Heart right ventricle (tissue), 16 donors: ENCODE measurements at places on chromosomes 16 and 17. TPM values are rescaled to one million over a fixed set of nuclear protein-coding genes. Genes with fewer than 3 reads are reported as not detected.

- no peak overlapping the region for H3K27ac ChIP-seq
- no peaks in the 10 kb centered on the region for H3K4me1 ChIP-seq
- no peak for DNase-seq
- no peaks in the 10 kb centered on the region for H3K27me3 ChIP-seq
Observed at GRCh38 chr17:10270258-10270657, 71.9 kb upstream of the GAS7 start.

DNA sequence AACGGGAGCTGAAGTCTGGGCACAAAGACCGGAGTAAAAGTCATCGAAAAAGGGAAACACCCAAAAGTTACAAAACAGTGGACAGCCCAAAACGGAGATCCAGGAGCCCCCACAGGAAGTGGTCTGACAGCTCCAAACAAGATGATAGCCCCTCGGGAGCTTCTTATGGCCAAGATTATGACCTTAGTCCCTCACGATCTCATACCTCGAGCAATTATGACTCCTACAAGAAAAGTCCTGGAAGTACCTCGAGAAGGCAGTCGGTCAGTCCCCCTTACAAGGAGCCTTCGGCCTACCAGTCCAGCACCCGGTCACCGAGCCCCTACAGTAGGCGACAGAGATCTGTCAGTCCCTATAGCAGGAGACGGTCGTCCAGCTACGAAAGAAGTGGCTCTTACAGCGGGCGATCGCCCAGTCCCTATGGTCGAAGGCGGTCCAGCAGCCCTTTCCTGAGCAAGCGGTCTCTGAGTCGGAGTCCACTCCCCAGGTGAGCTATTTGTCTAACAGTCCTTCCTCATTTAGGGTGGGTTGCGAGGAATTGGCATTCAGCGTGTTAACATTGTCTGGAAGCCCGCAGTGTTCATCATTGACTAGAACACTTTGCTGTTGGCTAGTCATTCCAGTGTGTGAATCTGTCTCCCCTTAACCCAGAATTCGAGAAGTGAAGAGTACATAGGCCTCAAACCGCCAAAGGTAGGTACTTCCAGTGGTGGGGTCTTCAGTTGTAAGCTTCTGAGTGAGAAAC, 1.5 kb downstream of the CDK12 start:
- H3K4me3 ChIP-seq: peak overlapping the region; percentile 97
- peaks cover 23% of the 10 kb centered on the region for H3K4me1 ChIP-seq
- H3K36me3 ChIP-seq: peaks cover 15% of the 10 kb centered on the region
- H3K27me3 ChIP-seq: no peaks in the 10 kb centered on the region

DNA sequence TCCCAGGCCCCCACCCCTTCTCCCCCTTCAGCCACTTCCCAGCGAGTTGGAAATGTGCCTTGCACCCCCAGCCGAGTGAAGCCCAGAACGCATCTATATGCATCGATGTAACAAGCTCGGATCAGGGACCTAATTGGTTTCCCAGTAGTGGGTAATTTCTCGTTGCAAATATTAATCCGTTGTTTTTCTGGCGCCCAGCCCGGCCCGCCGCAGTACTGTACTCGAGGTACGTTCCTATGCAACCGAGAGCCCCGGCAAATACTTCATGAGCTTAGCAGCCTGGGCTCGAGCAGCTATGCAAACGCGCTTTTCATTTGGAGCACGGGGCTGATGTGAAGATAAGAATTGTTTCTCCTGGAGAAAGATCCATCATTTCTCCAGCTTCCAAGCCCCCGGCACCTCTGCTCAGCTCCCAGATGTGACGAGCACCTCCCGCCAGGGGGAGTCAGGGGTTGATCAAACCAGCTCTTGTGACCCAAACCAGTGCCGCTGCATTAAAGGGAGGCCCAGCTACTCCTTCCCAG, 229.8 kb downstream of the KATNIP start:
- H3K4me1 ChIP-seq: no peaks in the 10 kb centered on the region
- DNase-seq: no peak
- no peaks in the 10 kb centered on the region for H3K36me3 ChIP-seq
- no peak overlapping the region for H3K27ac ChIP-seq
- H3K27me3 ChIP-seq: peaks cover 8% of the 10 kb centered on the region

The NPIPA2 gene
- total RNA-seq: 1.1 TPM

- peaks cover 20% of the 10 kb centered on the region for H3K4me1 ChIP-seq
- H3K27ac ChIP-seq: peak overlapping the region; percentile 60
- H3K4me3 ChIP-seq: peak overlapping the region; percentile 39
- no peaks in the 10 kb centered on the region for H3K36me3 ChIP-seq
Observed at GRCh38 chr16:4053301-4053845, 62.9 kb downstream of the ADCY9 start.

- H3K27ac ChIP-seq: no peak overlapping the region
- no peak for DNase-seq
- H3K4me1 ChIP-seq: peaks cover 4% of the 10 kb centered on the region
- H3K27me3 ChIP-seq: peaks cover 70% of the 10 kb centered on the region
- no peaks in the 10 kb centered on the region for H3K36me3 ChIP-seq
Observed at GRCh38 chr17:37737081-37737480, 7.8 kb downstream of the HNF1B start.

GRCh38 chr17:48127371-48128051, 19.9 kb downstream of the SNX11 start:
- DNase-seq: no peak
- no peaks in the 10 kb centered on the region for H3K4me1 ChIP-seq
- H3K27ac ChIP-seq: no peak overlapping the region
- no peak overlapping the region for H3K4me3 ChIP-seq
- H3K36me3 ChIP-seq: peaks cover 12% of the 10 kb centered on the region
- no peaks in the 10 kb centered on the region for H3K27me3 ChIP-seq

The HGS gene
- 35.5 TPM for total RNA-seq

DNA sequence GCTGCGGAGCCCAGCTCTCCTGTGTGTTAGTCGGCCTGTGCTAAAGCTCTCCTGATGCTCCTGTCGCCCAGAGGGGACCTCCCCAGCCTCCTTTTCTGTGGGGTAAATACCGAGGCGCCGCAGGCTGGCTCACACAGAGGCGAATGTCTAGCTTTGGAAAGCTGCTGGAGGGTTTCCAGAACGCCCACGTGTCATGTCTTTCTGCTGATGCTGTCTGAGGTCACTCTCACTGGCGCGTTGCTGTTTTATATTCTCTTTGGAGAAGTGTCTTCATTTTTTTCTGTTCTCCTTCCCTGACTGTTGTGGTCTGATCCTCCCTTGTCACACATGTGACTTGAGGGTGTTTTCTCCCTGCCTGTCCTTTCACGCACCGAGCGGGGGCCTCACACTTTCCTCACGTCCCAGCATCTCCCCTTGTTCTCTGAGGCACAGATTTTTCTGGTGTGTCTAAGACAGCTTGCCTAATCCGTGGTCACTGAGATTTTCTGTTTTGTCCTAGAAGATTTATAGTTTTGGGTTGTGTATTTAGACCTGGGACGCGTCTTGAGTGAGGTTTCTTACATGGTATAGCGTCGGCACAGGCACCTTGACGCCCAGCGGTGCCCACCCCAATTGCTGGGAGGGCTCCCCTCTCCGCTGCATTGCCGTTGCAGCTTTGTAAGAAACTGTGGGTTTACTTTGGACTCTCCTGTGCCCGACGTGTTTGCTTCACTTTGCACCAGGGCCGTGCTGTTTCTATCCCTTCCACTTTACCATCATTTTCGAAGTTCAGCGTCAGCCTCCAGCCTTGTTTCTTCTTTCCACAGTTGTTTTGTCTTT, 92.1 kb upstream of the ZNF750 start:
- peak; percentile 77 for DNase-seq
- no peaks in the 10 kb centered on the region for H3K27me3 ChIP-seq
- no peaks in the 10 kb centered on the region for H3K4me1 ChIP-seq
- H3K27ac ChIP-seq: peak overlapping the region; percentile 36
- H3K36me3 ChIP-seq: no peaks in the 10 kb centered on the region

GRCh38 chr16:89946515-89946914, 2.0 kb upstream of the DEF8 start:
- no peak for DNase-seq
- H3K27me3 ChIP-seq: peaks cover 6% of the 10 kb centered on the region
- H3K27ac ChIP-seq: no peak overlapping the region

- H3K27ac ChIP-seq: peak overlapping the region; percentile 63
- no peak overlapping the region for H3K4me3 ChIP-seq
- no peaks in the 10 kb centered on the region for H3K36me3 ChIP-seq
Observed at GRCh38 chr17:1720856-1721386, 3.6 kb upstream of the WDR81 start.

DNA sequence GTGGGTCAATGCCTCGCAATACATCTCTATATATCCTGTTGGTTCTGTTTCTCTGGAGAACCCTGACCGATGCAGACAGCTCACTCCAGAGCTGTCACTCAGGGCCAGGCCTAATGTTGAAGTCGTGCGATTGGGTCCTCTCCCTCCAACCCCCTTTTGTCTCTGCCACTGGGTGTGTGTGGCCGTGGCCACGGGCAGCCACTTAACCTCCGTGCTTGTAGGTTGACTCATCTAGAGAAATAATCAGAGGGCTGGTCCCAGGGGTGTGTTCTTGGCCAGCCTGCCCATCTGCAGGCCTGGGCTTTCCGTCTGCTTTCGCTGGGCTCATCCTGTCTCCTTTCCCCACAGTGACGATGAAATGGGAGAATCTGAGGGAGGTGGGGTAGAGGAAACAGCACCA, 7.4 kb downstream of the ADAD2 start:
- no peak overlapping the region for H3K27ac ChIP-seq
- H3K36me3 ChIP-seq: no peaks in the 10 kb centered on the region
- no peaks in the 10 kb centered on the region for H3K4me1 ChIP-seq
- H3K27me3 ChIP-seq: no peaks in the 10 kb centered on the region

DNA sequence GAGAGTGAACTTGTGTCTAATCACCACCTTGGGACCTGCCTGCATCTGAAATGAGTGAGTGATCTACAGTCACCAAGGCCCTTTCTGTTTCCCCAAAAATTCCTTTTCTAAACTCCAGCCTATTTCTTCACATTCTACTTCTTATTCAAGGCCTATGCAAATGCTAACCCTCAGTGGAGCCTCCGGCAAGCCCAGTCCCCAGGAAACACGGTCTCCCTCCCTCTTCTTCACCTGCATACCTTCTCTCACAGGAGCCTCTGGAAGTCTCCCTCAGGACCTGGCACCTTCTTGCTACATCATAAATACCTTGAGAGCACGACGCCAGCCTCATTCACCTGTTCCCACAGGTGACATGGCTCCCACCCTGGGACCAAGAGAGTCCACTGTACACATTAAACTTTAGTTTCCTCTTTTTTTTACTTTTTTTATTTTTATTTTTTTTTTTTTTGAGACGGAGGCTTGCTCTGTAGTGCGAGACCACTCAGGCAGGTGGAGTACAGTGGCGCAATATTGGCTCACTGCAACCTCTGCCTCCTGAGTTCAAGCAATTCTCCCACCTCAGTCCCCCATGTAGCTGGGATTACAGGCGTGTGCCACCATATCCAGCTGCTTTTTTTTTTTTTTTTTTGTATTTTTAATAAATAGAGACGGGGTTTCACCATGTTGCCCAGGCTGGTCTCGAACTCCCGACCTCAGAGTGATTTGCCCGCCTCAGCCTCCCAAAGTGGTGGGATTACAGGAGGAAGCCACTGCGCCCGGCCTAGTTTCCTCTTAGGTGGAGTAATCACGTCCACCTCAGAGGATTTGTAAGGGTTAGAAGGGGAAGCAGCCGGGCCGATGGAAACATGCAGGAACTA, 97.3 kb downstream of the ANKRD11 start:
- H3K4me3 ChIP-seq: no peak overlapping the region
- DNase-seq: no peak
- H3K27ac ChIP-seq: no peak overlapping the region
- H3K4me1 ChIP-seq: peaks cover 42% of the 10 kb centered on the region

- DNase-seq: peak; percentile 30
- H3K4me3 ChIP-seq: peak overlapping the region; percentile 72
- no peaks in the 10 kb centered on the region for H3K27me3 ChIP-seq
- peaks cover 53% of the 10 kb centered on the region for H3K4me1 ChIP-seq
- peaks cover 49% of the 10 kb centered on the region for H3K36me3 ChIP-seq
Observed at GRCh38 chr16:2520784-2521531, 787 bp downstream of the AMDHD2 start.

The HSD17B2 gene
- not detected for total RNA-seq

DNA sequence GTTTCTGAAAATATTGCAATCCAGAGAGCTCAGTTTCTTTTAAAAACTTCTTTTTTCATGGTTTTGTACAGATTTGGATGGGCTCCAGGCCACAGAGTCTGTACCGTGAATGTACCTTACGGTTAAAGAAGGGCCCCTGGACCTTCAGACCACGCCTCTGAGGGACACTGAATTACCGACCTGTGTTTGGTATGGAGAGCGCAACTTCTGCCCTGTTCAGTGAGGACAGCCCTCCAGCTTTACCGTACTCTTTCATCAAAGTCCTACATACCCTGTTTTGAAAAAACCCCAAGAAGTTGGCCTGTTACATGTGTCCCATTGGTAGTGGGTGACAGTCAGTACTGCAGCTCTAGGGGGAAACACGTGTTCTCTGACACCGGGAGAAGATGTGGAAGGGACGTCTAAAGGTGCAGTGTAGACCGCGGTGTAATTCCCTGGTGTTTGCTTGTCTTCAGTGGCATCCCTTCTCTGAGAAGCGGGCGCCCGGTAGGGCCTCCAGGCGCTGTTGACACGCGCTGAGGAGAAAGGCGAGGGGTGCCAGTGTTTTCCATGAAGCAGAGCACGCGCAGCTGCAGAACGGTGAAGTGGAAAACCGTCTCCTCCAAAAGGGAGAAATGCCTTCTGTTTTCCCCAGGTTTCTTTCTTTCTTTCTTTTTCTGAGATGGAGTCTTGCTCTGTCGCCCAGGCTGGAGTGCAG, 6.2 kb downstream of the PGS1 start:
- H3K36me3 ChIP-seq: peaks cover 9% of the 10 kb centered on the region
- peaks cover 75% of the 10 kb centered on the region for H3K4me1 ChIP-seq
- H3K4me3 ChIP-seq: no peak overlapping the region

- no peak overlapping the region for H3K27ac ChIP-seq
- peaks cover 3% of the 10 kb centered on the region for H3K4me1 ChIP-seq
- no peaks in the 10 kb centered on the region for H3K36me3 ChIP-seq
- peaks cover 26% of the 10 kb centered on the region for H3K27me3 ChIP-seq
Observed at GRCh38 chr17:21475571-21475970, 99.4 kb downstream of the KCNJ12 start.

The SLC43A2 gene
- total RNA-seq: 5.8 TPM

The KLHDC4 gene
- total RNA-seq: 12.6 TPM

DNA sequence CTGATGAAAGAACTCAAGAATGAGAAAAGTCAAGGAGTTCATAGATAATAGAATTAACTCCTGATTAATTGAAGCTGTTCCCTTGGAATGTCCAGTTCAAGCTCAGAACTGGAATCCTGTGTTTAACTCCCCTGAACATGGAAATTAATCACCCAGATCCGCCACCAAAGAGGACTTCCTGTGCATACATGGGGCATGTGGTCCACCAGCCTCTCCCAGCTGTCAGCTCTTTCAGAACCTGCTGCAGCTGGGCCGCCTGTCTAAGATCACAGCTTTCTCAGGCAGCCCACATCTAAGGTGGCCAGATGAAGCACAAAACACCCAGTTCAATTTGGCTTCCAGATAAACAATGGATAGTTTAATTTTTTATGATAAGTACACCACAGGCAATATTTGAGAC, 203.7 kb upstream of the COX10 start:
- H3K27ac ChIP-seq: no peak overlapping the region
- H3K4me1 ChIP-seq: no peaks in the 10 kb centered on the region
- H3K36me3 ChIP-seq: no peaks in the 10 kb centered on the region
- no peak for DNase-seq
- H3K27me3 ChIP-seq: no peaks in the 10 kb centered on the region
- H3K4me3 ChIP-seq: no peak overlapping the region

GRCh38 chr17:11467639-11468038, 130.6 kb upstream of the DNAH9 start:
- no peaks in the 10 kb centered on the region for H3K4me1 ChIP-seq
- H3K27ac ChIP-seq: no peak overlapping the region
- DNase-seq: no peak
- no peaks in the 10 kb centered on the region for H3K27me3 ChIP-seq

The SMPD3 gene
- total RNA-seq: 0.54 TPM

- peak overlapping the region; percentile 78 for H3K4me3 ChIP-seq
- peaks cover 33% of the 10 kb centered on the region for H3K4me1 ChIP-seq
- no peak for DNase-seq
- H3K36me3 ChIP-seq: no peaks in the 10 kb centered on the region
Observed at GRCh38 chr16:56520251-56520577, 390 bp upstream of the BBS2 start.

The ACSM2B gene
- not detected for total RNA-seq
